Chondrocyte (in vitro differentiated cells): ENCODE measurements at places on chromosomes 6 and 20. TPM values are rescaled to one million over a fixed set of nuclear protein-coding genes. Genes with fewer than 3 reads are reported as not detected.

PRDM13 gene
- total RNA-seq: not detected in 3 replicates

RIPOR2 gene
- 0.62 to 1.9 TPM (median 0.92 TPM) in 3 replicates for total RNA-seq

ARMH2 gene
- not detected in 3 replicates for total RNA-seq

HMGCLL1 gene
- 0.17 TPM in 1 of 3 replicates, not detected in the others for total RNA-seq

COL9A3 gene
- 8.6 to 11.3 TPM (median 8.9 TPM) in 3 replicates for total RNA-seq

XRN2 gene
- 44.0 to 53.7 TPM (median 46.1 TPM) in 3 replicates for total RNA-seq

TASP1 gene
- total RNA-seq: 8.9 to 12.1 TPM (median 9.0 TPM) in 3 replicates

AP5S1 gene
- 17.9 to 24.5 TPM (median 20.1 TPM) in 3 replicates for total RNA-seq

SNAI1 gene
- 4.9 to 15.1 TPM (median 6.1 TPM) in 3 replicates for total RNA-seq

ARMC12 gene
- 1.8 to 1.9 TPM (median 1.8 TPM) in 3 replicates for total RNA-seq

ZSCAN31 gene
- 1.8 to 2.6 TPM (median 2.0 TPM) in 3 replicates for total RNA-seq

NCR2 gene
- not detected in 3 replicates for total RNA-seq

DEFB124 gene
- total RNA-seq: not detected in 3 replicates

EIF2S2 gene
- total RNA-seq: 49.4 to 152 TPM (median 148 TPM) in 3 replicates

SCRT2 gene
- not detected in 3 replicates for total RNA-seq

DLK2 gene
- 0.29 to 1.3 TPM (median 1.1 TPM) in 3 replicates for total RNA-seq

PI3 gene
- total RNA-seq: not detected in 3 replicates

GRCh38 chr6:44651604-44652003 is 264.1 kb downstream of the CDC5L start:
- DNase-seq: no peak
- H3K27ac ChIP-seq: peak overlapping the region; percentile 4
- peaks cover 56% of the 10 kb centered on the region for H3K4me1 ChIP-seq

DNA sequence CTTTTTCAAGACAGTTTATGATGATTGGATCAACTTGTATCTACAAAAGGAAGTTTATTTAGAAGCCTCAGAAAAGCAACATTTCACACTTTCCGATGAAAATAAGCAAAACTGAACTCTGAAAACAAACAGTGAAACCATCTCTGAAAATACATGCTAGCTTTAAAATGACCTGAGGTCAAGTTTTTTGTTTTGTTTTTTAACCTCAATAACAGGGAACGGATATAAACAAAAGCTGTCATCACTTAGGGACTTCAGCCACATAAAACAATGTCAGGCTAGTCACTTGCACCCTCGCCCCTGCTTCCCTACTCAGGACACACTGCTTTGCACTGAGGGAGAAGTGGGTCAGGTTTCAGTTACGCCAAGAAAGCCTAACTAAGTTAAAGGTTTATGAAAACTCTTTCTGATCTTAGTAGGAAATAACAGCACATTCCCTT is 11.6 kb downstream of the BACH2 start:
- peak overlapping the region; percentile 97 for H3K27ac ChIP-seq
- no peak for DNase-seq
- H3K4me1 ChIP-seq: peaks cover 23% of the 10 kb centered on the region
- peak overlapping the region; percentile 63 for H3K4me3 ChIP-seq

DNA sequence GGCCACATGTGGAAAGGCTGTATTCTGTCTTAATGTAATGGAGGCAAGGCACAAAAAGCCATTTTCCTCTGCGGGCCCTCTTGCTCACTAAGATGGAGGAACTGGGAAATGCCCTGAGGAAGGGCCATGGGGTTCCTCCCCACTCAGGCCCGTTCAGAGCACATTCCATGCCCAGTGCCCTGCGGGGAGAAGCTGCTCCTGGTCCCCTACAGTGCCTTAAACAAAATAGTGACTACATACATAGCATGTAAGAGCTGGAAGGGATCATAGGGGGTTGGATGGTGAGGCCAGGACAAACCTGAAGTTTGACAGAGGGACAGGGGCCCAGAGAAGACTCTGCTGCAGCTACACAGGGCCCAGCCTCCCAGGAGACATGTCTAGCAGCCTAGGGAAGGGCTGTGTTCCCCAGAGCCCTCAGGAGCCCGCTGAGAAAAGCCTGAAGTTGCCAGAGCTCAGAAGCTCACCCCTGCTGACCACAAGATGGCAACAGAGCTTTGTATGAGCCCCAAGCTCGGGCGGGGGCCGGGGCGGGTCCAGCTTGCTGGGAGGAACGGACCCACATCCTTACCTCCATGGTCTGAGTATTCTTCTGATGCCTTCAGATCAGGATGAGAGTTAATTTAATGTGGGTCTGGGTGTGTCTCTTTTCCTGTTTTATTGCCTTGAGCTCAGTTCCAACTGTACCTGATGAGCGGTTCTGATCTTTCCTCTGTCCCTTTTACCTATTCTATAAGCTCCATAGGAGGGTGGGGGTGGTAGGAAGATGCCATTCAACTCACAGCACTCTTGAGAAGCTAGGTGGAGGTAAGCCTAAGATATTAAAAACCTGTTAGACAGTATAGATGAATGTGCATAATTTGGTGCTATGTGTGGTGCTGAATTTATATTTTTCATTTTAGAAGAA is 242.9 kb downstream of the CDC5L start:
- H3K27me3 ChIP-seq: no peaks in the 10 kb centered on the region
- no peak for DNase-seq
- no peaks in the 10 kb centered on the region for H3K36me3 ChIP-seq
- H3K4me1 ChIP-seq: peaks cover 20% of the 10 kb centered on the region

DNA sequence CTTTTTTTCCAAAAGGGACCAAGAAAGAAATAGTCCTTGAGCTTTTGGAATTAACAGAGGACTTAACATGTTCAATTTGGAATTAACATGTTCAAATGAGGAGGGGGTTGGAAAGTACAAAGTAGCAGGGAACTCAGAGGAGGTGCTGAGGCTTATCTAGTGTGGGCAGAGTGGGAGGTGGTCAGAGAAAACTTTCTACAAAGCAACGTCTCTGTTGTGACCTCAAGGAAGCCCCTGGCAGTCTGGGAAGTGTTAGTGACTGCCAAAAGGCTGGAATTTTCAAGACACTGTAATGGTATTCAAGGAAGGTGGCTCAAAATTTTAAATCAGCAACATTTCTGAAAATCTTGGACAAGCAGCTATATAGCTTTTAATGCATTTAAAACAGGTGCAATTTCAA is 7.3 kb downstream of the ECI2 start:
- peaks cover 15% of the 10 kb centered on the region for H3K4me1 ChIP-seq
- H3K27ac ChIP-seq: no peak overlapping the region
- peaks cover 34% of the 10 kb centered on the region for H3K36me3 ChIP-seq
- DNase-seq: no peak
- no peaks in the 10 kb centered on the region for H3K27me3 ChIP-seq

DNA sequence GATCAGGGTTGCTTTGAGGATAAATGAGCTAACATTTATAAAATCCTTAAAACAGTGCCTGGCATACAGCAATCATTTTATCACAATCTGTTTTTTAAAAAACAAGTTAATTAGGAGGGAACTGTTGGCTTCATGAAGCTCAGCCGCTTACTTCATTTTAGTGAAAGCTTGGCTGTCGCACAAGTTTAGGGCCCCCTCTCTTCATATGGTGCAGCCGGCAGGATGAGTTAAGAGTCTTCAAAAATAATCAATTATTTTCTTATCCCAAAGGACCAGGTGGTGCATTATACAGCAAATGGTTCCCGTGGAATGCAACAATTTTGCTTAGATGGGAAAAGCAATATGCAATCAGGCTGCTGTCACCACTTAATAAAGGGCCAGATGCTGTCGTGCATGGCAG is 57.4 kb upstream of the PROKR2 start:
- H3K4me3 ChIP-seq: no peak overlapping the region
- no peaks in the 10 kb centered on the region for H3K36me3 ChIP-seq
- no peak overlapping the region for H3K27ac ChIP-seq
- H3K27me3 ChIP-seq: peaks cover 11% of the 10 kb centered on the region
- no peak for DNase-seq
- no peaks in the 10 kb centered on the region for H3K4me1 ChIP-seq

DNA sequence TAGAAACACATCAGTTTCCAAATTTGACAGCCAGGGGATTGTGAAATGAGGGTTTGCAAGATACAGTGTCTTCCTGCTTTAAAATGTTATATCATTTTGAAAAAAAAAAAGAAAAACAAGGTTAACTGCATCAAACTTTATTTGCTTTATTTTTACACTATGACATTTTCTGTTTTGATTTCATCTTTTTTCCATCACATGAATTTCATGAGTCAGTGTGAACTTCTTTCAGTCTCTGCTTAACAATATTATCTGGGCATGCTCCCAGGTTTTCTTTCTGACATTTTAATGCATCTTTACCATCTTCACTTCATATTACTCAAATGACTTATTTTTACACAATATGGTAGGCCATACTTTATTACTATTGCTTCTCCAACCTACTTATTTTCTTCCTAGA is 1.9 kb downstream of the NCOA7 start:
- DNase-seq: no peak
- H3K36me3 ChIP-seq: peaks cover 2% of the 10 kb centered on the region
- H3K27ac ChIP-seq: peak overlapping the region; percentile 93
- peak overlapping the region; percentile 75 for H3K4me3 ChIP-seq
- peaks cover 64% of the 10 kb centered on the region for H3K4me1 ChIP-seq

DNA sequence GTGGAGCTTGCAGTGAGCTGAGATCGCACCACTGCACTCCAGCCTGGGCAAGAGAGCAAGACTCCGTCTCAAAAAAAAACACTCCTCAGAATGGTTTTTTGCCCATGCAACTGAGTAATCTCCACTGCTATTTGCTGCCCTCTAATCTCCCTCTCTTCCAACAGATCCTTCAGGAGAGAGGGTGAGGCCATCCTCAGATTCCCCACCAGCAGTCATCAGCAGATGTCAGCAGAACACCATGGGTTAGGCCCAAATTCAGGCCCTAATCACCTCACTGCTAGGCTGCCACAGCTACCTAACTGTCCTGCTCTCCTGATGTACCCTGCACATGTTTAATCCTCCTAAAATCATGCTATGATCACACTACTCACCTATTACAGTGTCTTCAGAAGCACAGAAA is 63.2 kb upstream of the BEND6 start:
- H3K4me1 ChIP-seq: peaks cover 21% of the 10 kb centered on the region
- H3K27ac ChIP-seq: peak overlapping the region; percentile 72

- no peak for DNase-seq
- peaks cover 6% of the 10 kb centered on the region for H3K4me1 ChIP-seq
- H3K36me3 ChIP-seq: no peaks in the 10 kb centered on the region
- H3K27ac ChIP-seq: no peak overlapping the region
- H3K4me3 ChIP-seq: no peak overlapping the region
Observed at GRCh38 chr6:71088166-71088565, 131.3 kb upstream of the B3GAT2 start.

- peak overlapping the region; percentile 86 for H3K4me3 ChIP-seq
- peak; percentile 93 for DNase-seq
- peak overlapping the region; percentile 23 for H3K27ac ChIP-seq
- no peaks in the 10 kb centered on the region for H3K36me3 ChIP-seq
- H3K27me3 ChIP-seq: no peaks in the 10 kb centered on the region
Observed at GRCh38 chr6:151240791-151241642, 1.2 kb downstream of the AKAP12 start.

GRCh38 chr6:41637194-41638001 is 870 bp upstream of the MDFI start:
- H3K36me3 ChIP-seq: no peaks in the 10 kb centered on the region
- peak; percentile 87 for DNase-seq
- H3K27me3 ChIP-seq: no peaks in the 10 kb centered on the region
- peaks cover 72% of the 10 kb centered on the region for H3K4me1 ChIP-seq

- no peaks in the 10 kb centered on the region for H3K27me3 ChIP-seq
- peak; percentile 92 for DNase-seq
- H3K4me3 ChIP-seq: no peak overlapping the region
- H3K36me3 ChIP-seq: peaks cover 64% of the 10 kb centered on the region
- no peaks in the 10 kb centered on the region for H3K4me1 ChIP-seq
- H3K27ac ChIP-seq: no peak overlapping the region
Observed at GRCh38 chr20:35001596-35002362, 46.1 kb downstream of the MYH7B start.

- DNase-seq: no peak
- peaks cover 6% of the 10 kb centered on the region for H3K27me3 ChIP-seq
- no peak overlapping the region for H3K4me3 ChIP-seq
Observed at GRCh38 chr6:14618759-14619418, 501.3 kb downstream of the CD83 start.

- H3K27ac ChIP-seq: no peak overlapping the region
- DNase-seq: peak; percentile 69
- H3K36me3 ChIP-seq: peaks cover 2% of the 10 kb centered on the region
Observed at GRCh38 chr6:133891149-133891926, 2.4 kb downstream of the TCF21 start.

DNA sequence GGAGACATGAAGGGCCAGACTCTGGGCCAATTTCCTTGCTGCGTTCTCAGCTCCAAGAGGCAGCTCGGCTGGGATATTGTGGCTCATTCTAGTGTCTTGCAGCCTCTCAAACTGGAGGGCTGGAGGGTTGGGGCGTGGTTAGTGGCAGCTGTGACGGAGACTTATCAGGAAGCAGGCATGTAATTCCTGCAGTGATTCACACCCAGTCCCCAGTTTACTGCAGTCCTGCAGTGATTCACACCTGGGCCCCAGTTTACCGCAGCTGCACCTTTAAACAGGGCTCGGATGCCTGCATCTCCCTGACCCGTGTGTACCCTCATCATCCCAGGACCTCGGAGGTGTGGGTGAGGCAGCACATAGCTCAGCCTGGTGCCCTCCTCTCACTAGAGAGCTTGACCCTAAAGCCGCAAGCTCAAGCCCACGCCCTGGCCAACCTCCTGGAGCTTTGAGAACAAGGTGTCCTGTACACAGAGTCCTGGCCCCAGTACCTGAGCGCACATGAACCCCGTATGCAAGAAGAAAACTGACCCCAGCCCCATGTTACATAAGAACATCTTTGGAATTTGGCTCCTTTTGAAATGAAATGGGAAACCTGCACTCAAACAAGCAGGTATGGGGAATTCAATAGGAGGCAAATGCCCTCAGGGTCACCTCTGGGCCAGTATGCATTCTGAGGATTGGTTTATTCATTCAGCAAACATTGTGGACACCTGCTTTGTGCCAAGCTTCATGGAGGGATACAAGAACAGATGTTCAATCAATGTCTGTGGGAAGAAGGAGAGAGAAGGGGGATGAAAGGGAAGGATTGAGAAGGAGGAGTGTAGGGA is 55.3 kb upstream of the FAM83D start:
- peaks cover 41% of the 10 kb centered on the region for H3K27me3 ChIP-seq
- H3K27ac ChIP-seq: no peak overlapping the region
- DNase-seq: no peak
- H3K36me3 ChIP-seq: no peaks in the 10 kb centered on the region
- H3K4me1 ChIP-seq: no peaks in the 10 kb centered on the region

- no peaks in the 10 kb centered on the region for H3K36me3 ChIP-seq
- H3K4me3 ChIP-seq: no peak overlapping the region
Observed at GRCh38 chr20:48728042-48728825, 99.6 kb downstream of the PREX1 start.

DNA sequence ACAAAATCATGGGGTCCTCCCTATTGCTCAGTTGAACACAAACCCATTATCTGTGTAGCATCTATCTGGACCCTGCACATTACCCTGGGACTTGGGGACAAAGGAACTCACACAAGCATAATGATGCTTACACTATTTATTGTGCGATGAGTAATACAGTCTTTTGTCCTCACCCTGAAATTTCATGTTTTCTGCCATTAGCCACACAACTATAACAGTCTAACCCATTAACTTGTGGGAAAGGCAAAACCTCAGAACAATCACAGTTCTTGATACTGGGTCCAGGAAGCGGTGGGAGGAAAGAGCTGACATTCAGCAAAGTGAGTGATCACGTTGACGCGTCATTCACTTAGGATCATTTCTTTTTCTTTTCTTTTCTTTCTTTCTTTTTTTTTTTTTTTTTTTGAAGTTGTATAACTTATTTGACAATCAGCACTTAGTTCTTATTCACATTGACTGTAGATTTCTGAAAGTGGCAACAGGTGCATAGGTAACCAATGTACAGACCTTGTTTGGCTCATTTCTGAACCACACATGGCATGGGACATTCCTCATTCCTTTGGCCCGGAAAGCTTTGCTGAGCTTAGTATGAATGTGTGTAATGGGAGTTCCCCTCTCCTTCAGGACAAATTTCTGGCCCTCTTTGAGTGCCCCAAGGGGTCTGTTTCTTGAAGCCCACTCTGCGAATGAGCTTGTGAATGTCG is 94.8 kb upstream of the CNKSR3 start:
- no peak for DNase-seq
- H3K27ac ChIP-seq: no peak overlapping the region
- H3K27me3 ChIP-seq: no peaks in the 10 kb centered on the region
- H3K4me3 ChIP-seq: no peak overlapping the region
- H3K36me3 ChIP-seq: no peaks in the 10 kb centered on the region
